ENCODE measurements at places on chromosomes 12 and 14.

DNA sequence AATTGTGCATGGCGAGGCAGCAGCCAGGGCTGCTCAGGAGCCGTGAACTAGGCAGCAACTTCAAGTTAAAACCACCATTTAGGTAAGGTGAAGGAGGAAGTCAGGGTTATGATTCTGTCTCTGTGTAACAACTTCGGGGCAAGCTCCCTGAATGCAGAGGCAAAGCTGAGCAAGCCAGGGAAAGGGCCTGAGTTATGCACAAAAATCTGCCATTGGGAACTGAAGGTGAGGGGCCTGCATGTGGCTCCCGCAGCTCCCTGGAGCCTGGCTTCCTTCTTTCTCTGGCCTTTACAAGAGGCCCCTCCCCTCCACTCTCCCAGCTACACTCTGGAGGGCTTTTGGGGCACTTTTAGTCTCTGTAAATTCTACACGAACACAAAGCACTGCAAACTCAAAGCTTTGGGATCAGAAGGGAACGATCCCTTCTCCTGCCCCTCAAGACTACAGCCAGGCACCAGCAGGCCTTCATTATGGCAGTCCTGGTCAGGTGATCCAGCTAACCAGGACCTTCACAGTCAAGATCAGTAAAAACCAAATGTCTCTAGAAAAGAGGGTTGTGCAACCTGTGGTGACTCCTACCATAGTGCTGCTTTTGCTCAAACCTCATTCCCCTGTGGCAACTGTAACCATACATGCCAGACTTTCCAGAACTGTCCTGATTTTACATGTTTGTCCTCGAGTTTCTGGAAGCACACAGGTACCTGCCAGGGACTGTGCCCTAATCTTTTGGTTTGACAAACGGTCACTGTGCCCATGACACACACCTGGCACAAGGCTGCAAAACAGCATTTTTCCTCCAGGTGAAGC lies 67.2 kb upstream of the PTGR2 start:
- DNase-seq, result no peak

DNA sequence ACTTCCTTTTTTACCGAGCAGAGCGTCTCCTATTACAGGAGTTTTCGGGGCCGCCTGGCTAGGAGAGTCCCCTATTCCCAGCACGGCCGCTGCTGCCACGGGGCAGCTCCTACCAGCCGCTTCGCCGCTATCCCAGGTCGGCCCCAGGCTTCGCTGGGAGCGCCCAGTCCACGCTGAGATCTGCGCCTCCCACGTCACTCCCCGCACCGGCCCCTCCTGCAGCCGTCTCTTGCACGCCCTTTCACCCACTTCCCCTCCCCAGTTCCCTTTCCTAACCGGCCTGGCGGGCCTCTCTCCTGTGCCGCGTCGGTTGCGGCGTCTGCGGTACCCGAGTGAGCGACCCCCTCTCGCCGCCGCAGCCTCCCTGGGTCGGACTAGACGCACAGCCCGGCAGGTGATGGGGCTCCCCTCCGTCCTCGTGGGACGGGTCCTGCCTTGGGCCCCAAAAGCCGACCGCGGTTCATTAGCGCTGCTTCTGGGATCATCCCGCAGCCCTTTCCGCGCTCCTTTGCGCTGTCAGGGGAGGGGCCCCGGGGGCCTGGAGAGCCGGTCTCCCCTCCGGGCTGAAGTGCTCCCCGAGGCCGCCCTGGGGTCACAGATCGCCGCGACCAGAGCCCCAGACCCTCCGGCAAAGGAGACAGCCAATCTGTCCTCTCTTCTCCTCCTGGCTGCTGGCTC lies 1318.4 kb downstream of the TMEM121 start:
- DNase-seq, result no peak

GRCh38 chr12:44126806-44127205 lies 290.9 kb downstream of the TMEM117 start:
- no peak for DNase-seq

- DNase-seq, result no peak
Observed at GRCh38 chr14:67641902-67642749, 22.4 kb downstream of the ARG2 start.

DNA sequence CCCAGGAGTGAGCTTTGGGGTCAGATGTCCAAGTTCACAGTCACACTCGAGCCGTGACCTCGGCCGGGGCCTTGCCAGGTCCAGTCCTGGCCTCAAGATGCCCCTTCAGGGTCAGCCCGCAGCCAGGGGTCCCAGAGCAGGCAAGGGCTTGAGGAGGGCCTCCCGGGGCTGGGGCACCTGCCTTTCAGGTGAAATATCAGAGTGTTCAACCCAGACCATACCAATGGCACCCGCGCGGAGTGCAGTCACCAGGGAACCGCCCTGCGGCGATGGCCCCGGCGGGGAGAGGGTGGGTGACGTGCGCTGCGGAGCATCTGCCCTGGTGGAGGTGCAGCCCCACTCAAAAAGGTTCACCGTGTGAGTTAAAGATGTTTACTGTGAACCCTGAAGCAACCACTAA lies 16.9 kb downstream of the LRCOL1 start:
- DNase-seq, result no peak

GRCh38 chr12:19074700-19075099 lies 54.8 kb upstream of the PLEKHA5 start:
- DNase-seq, result no peak

GRCh38 chr12:56749359-56749758 lies 2.8 kb downstream of the PRIM1 start:
- DNase-seq, result no peak

DNA sequence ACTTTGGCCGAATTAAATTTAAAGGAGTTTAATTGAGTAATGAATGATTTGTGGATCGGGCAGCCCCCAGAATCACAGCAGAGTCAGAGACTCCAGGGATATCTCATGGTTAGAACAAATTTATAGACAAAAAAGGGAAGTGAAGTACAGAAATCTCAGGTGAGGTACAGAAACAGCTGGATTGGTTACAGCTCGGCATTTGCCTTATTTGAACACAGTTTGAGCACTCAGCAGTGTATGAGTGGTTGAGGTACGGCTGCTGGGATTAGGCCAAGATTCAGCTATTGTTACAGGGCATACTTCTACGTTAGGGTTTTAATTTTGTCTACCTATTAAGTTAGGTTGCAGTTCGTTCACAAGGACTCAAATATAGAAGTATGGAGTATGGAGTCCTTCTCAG lies 23.3 kb downstream of the CCDC38 start:
- DNase-seq, result no peak

- DNase-seq, result no peak
Observed at GRCh38 chr12:116265351-116266147, 11.9 kb downstream of the MED13L start.

DNA sequence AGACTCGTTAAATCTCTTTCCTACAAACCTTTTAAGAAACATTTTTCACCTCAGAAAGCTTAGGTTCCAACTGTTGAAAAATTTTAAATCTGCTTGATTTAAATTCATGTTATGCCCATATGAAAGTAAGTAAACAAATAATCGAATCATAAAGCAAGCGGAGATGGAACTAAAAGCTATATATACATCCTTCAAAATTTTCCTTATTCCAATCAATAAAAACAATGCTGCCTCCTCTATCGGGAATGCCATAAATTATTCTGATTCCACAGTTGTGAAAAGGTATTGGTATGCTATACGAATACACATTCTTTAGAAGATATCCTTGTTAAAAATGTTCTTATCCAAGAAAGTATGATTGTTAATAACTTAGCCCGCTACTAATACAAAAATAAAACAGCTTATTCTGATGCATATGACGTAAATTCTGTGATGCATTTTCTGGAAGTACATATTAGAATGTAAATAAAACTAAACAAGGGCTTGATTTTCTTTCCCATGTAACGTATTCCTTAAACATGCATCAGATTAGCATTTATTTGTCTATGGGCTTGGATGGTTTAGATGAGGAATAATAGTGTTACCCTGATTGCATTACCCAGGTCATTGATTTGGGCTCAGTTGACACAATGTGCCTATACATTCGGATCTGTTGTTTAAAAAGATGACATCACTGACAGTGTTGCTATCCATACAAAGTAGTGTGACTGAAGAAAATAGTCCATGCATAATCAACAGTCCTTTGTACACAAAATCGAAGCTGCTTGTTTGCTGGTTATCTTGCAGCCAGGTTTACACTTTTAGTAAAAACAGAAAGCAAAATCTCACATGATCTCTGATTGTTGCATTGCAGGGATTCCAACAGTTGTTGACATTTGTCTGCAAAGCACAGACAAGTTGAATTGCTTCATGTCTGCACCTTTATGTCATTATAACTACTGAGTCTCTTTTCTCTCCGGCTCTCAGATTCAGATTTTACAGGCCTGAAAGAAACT lies 656 bp upstream of the DTD2 start:
- no peak for DNase-seq

GRCh38 chr12:113097716-113098440 lies 37.7 kb downstream of the RASAL1 start:
- no peak for DNase-seq
